Hindlimb muscle (tissue), 1 donor: ENCODE measurements at places on chromosomes 12 and 14.
A peak's percentile ranks its signal among the peaks of the same experiment; 100 is the strongest.

GRCh38 chr12:67765776-67766766 is 117.5 kb downstream of the DYRK2 start:
- DNase-seq, result no peak

DNA sequence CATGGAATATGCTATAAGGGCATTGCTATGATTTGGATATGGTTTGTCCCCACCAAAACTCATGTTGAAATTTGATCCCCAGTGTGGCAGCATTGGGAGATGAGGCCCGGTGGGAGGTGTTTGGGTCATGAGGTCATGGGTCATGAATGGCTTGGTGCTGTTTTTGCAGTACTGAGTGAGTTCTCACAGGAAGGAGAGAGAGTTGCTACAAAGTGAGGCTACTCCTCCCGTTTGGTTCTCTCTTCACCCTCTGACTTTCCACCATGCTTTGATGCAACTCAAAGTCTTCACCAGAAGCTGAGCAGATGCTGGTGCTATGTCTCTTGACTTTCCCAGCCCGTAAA is 388.1 kb upstream of the TMPO start:
- no peak for DNase-seq

GRCh38 chr12:51238037-51238509 is 553 bp upstream of the DAZAP2 start:
- DNase-seq, result no peak

- no peak for DNase-seq
Measured at GRCh38 chr12:96902076-96902475, 5.0 kb upstream of the NEDD1 start.

- DNase-seq, result no peak
Measured at GRCh38 chr14:101500681-101501080, 60.6 kb upstream of the DIO3 start.

GRCh38 chr12:94276725-94277124 is 128.3 kb downstream of the PLXNC1 start:
- no peak for DNase-seq

GRCh38 chr12:94644141-94644979 is 6.0 kb downstream of the TMCC3 start:
- no peak for DNase-seq

GRCh38 chr12:103865151-103865730 is 24.2 kb upstream of the NT5DC3 start:
- DNase-seq, result no peak

DNA sequence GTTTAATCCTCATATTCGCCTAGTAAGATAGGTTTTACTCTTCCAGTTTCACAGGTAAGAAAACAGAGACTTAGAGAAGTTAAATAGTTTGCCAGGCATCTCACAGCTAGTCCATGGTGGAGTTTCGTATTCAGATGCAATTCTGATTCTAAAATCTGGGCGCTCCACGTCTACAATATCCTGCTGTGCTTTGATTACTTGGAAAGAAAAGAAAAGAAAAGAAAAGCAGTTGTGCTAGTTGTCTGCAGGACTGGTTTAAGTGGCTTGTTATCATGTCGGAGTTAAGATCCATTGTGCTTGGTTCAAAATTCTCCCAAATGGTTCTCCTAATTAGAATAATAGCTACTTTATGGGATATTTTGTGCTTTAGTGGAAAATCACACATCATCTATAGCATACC is 18.6 kb downstream of the AKAP3 start:
- no peak for DNase-seq

- DNase-seq, result no peak
Measured at GRCh38 chr12:122842505-122843405, 7.5 kb downstream of the HIP1R start.

- DNase-seq, result peak; percentile 27
Measured at GRCh38 chr14:89215531-89215930, 201.5 kb downstream of the FOXN3 start.

DNA sequence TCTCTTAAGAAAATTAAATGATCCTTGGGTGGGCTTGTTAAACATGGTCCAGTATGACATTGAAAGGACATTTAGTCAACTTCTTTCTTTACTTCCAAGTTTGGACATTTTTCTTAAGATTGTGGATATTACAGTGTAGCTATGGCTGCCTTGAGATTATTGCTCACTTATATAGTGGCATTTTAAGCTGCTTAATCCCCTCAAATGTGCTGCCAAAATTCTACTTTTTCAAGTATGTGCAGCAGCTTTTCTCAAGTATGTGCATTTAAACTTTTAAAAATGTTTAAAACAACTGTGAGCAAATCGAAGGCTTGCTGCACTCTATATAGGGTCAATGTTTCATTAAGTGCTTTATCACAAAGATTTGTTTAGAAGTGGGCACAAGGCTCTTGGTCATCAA is 7.4 kb downstream of the TXNRD1 start:
- no peak for DNase-seq

DNA sequence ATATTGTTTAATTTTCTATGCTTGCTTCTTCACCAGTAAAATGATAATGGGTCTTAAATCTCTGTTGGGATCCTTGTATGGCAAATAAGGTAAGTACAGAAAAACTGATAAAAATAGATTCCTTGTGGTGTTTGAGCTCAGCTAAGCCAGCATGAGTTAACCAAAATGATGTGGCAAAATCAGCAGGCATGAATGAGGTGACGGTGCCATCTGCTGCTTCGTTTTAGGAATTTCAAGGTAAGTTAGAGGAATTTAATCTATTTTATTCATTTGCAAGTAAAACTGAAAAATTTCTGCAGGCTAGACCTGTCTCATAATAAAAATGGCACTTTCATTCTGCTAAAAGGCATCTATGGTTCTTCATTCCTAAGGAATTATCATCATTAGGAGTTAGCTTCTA is 10.0 kb upstream of the CLEC7A start:
- DNase-seq, result peak; percentile 66

GRCh38 chr12:52763036-52763659 is 14.0 kb downstream of the KRT76 start:
- DNase-seq, result no peak

DNA sequence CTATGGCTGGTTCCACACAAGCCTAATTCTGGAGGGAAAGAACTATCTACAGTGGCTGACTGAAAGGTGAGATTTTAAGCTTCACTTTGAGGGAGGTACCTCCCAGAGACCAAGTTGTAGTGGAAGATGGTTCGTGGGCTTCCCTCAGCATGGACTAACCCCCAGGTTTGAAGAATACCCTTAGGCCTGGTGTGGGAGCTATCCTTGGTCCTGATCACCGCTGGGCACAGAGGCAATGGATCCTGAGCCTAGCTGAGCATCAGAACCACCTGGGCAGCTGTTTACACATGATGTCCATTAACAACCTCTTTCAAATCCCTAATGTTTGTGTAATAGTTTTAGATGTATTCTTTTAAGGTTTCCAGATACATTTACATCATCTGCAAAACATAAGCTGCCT is 10.3 kb downstream of the DAO start:
- no peak for DNase-seq

- no peak for DNase-seq
Measured at GRCh38 chr14:79708426-79709388, 502.6 kb downstream of the DIO2 start.

DNA sequence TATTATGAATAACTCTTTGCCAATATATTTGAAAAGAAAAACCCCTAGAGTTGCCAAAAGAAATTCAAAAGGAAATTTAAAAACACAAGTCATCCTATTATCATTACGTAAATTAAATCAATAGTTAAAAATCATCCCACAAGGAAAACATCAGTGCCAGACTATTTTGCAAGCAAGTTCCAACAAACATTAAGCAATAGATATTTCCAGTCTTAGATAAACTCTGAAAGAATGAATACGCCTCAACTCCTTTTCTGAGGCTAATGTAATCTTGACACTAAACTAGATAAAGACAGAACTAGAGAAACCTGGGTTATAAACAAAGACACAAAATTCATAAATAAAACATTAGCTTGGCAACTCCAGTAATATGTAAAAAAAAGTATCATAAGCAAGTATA is 245.9 kb downstream of the FOXN3 start:
- no peak for DNase-seq

DNA sequence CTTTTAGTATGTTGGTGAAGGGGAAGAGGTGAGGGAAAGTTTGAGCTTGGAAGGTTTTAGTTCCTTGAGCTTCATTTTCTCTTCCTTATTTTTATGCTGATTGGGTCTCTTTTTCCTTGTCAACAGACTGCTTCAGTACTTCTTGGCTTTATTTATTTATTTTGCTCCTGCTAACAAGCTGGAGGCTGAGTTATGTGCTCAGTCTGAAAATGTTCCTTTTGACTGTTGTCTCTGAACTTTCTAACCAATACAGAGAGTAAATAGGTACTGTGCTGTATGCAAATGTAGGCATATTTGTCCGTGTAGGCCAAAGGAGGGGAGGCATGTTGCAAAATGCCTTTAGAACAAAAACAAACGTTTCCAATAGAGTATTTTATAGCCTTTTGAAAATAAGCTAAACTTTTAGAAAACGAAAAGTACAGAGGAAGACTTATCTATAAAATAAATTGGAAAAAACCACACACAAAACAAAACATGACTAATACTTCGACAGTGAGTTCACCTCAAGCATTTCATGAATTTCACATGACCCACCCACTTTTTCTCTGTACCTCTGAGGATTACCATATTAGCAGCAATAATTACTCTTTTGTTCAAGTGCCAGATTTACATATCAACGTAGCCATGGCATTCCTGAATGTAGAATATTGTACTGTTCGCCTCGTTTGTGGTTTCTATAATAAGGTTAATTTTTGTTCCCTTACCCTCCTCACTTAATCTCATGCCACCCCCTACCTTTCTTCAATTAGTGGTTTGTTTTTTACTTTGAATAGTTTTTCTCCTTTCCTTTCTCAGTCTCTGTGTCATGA is 4.7 kb upstream of the CREBL2 start:
- DNase-seq, result no peak

DNA sequence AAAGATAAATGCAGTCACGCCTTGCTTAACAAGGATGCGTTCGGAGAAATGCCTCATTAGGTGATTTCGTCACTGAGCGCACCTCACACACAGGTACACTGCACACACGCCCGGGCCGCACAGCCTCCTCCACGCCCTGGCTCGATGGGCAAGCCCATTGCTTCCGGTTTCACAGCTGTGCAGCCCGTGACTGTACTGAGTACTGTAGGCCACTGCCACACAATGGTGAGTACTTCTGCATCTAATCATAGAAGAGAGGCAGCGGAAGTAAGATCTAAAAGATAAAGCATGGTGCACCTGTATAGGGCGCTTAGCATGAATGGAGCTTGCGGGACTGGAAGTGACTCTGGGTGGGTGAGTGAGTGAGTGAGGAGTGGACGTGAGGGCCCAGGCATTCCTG is 4.3 kb downstream of the RIMBP2 start:
- no peak for DNase-seq

- DNase-seq, result no peak
Measured at GRCh38 chr12:121277374-121277759, 19.1 kb downstream of the CAMKK2 start.

DNA sequence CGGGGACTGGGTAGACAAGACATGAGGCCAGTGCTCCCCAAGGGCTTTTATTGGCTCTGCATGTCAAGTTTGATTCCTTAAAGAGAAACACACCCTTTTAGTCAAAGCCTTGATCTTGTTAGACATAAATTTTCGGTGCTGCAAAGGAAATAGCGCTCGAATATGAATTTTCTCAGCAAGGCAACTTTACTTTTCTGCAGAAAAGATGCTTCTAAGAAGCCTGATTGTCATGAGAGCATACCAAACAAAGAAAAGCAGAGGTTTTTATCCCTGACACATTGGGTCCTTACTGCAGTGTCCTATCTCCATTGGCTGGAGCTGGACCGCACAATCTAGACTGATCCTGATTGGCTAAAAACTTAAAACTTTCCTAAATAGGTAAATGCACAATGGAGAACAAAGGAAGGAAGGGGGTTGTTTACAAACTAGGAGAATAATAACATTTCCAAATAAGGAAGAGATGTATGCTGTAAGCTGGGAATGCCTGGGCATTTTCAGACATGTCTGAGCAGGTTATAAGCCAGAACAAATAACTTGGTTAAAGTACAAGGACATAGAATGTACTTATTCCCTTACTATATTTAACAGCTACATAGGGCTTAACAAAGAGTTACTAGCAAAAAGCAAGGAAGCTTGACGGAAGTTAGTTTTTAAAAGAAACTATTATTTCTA is 17.2 kb downstream of the TXNRD1 start:
- no peak for DNase-seq

GRCh38 chr12:106973545-106973944 is 13.4 kb downstream of the MTERF2 start:
- DNase-seq, result no peak

DNA sequence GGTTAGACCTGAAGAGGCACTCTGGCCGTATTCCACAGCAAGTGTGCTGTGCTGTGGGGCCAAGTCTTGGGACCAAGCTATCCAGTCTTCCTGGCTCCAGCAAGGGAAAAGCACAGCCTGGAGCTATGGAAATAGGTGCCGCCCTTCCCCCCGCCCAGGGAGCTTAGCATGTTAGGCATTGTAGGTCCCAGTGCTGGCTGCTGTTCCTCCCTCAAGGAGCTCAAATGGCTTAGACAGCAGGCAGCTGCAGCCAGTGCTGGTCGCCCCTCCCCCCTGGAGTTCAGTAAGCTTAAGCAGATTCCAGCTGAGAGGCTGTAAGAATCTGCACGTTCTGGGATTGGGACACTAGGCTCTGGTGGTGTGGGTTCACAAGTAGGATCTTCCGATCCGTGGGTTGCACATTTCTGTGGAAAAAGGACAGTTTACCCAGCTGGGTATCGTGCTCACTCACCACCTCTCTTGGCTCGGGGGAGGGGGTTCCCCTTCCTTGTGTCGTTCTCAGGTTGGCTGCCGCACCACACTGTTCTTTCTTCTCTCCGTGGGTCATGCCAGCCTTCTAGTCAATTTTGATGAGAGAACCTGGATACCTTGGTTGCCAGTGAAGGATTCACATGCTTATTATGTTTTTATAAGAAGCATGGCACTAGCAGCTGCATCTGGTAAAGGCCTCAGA is 127.3 kb downstream of the CNTN1 start:
- peak; percentile 49 for DNase-seq

DNA sequence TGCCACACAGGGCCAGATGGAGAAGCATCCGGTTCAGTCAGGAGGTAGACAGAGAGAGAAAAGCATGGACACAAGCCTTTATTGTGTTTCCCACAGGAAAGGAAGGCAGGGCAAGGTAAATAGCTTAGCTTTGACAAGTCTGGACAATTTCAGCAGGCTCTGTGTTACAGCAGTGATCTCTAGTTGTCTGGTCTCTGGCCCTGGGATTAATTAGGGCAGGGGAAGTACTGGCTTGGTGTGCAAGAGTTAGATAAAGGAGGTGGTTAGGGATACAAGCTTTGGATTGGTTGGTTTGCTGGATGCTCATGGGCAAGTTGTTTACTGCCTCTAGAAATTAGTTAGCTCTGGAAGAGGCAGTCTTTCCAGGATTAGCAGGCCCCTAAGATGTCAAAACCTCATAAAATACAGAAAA is 15.1 kb upstream of the NGDN start:
- no peak for DNase-seq
